ENCODE measurements at places on chromosomes 12 and 14.
A peak's percentile ranks its signal among the peaks of the same experiment; 100 is the strongest.

- DNase-seq: no peak
Observed at GRCh38 chr12:49821373-49822287, 6.6 kb downstream of the NCKAP5L start.

GRCh38 chr14:28931999-28932398 is 165.4 kb downstream of the FOXG1 start:
- no peak for DNase-seq

- DNase-seq: no peak
Observed at GRCh38 chr12:57604454-57604991, at the start of gene DTX3. TSS of gene DTX3 (plus strand) at chr12:57604824. CDS start at chr12:57606518, 1,694 bp downstream.

GRCh38 chr12:29754235-29755189 is 29.2 kb downstream of the TMTC1 start:
- DNase-seq: no peak

DNA sequence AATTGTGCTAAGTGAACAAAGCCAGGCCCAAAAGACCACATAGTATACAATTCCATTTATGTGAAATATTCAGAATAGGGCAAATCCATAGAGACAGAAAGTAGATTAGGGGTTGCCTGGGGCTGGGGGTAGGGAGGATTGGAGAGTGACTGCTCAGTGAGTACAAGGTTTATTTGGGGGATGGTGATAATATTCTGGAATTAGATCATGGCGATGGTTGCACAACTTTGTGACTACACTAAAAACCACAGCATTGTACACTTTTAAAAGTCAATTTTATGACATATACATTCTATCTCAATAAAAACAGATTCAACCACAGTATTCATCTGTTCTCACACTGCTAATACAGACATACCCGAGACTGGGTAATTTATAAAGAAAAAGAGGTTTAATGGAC is 68.7 kb upstream of the MAP1LC3B2 start:
- no peak for DNase-seq

DNA sequence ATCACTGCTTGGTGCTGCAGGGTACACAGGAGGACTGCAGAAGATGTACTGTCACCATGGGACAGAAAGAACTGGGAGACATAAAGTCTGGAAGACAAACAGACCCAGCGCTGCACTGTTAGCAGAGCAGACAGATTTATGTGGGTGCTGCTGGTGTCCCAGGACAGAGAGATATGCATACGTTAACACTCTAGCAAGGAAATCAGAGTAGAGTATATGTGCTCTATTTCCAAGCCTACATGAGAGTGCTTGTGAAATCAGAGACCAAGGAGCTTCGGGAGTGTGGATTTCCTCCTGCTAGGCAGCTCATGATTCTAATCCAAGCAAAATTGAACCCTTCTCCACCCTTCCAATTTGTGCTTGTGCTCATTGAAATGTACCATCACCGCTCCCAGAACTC is 416.5 kb downstream of the VRK1 start:
- DNase-seq: no peak

DNA sequence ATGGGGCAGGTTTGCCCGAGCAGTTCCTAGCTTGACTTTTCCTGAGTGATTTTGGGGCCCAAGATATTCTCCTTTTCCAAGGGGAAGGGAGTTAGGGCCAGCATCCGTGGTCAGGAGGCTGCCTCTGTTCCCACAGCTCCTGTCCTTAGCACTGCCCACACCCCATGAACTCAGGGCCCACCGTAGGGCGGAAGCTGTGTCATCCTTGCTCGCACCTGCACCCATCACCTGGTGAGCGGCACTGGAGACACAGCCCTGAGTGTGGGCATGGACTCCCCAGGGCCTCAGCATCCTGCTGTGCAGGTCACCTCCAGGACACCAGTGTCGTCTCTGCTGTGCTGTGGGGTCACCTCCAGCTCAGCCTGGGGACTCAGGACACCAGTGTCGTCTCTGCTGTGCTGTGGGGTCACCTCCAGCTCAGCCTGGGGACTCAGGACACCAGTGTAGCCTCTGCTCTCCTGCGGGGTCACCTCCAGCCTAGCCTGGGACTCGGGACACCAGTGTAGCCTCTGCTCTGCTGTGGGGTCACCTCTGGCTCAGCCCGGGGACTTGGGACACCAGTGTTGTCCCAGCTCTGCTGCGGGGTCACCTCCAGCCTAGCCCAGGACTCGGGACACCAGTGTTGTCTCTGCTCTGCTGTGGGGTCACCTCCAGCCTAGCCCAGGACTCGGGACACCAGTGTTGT is 322.9 kb downstream of the ADGRD1 start:
- no peak for DNase-seq

DNA sequence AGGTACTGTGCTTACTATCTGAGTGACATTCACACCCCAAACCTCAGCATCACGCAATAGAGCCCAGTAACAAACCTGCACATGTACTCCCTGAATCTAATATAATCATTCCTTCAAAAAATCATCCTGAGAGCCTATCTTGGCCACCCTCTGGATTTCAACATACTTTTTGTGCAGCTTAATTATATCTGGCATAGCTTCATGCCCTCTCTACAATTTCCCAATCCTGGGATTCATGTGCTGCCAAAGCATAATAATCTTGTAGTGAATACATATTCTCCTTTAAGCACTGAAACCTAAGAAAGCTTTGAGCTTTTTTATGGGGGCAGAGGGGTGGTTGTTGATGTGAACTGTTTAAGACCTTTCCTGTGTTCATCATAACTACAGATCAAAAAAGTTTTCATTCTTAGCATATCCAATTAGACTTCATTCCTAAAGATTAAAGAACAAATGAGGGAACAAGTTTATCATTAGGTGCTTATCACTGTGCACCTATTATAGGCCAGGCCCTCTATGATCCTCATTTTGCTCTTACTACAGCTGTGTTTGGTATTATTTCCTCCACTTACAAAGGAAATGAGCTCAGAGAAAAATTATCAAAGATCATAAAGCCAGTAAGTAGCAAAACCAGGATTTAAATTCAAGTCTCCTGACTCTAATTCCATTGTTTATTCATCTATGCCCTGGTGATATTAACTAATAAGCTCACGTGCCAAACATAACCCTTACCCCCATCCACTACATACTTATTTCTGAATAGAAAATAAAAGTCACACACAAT is 51.2 kb downstream of the SINHCAF start:
- DNase-seq: no peak

- no peak for DNase-seq
Observed at GRCh38 chr12:97716356-97716755, 253.8 kb downstream of the RMST start.

DNA sequence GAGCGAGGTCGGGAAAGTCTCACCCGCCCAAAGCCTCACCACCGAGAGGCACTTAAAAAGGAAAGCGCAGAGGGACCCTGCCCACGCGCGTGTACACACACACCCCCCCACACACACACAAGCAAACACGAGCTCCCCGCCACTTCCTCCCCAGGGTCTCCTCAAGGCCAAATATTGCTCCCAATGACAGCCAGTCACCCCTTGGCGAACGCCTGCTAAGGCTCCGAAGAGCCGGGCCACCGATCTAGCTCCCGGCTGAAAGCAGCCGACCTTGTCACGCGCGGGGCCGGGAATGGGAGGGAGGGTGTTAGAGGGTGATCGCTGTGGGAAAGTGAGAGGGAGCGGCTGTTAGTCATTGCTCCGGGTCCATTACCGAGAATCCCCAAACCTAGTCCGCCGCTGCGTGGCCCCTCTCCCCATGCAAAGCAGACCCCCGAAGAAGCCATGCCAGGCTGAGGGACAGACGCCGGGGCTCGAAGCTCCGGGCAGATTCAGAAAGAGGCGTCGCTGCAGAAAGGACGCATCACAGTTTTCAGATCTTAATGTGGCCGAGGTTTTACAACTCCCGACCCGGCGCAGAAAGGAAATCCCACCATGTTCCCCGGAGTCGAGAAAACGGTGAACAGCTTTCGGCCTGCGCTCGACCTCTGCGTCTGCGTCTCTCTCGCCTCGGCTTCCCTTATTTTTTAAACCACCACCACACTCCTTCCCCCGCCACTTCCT is 2.6 kb downstream of the BMP4 start:
- no peak for DNase-seq

DNA sequence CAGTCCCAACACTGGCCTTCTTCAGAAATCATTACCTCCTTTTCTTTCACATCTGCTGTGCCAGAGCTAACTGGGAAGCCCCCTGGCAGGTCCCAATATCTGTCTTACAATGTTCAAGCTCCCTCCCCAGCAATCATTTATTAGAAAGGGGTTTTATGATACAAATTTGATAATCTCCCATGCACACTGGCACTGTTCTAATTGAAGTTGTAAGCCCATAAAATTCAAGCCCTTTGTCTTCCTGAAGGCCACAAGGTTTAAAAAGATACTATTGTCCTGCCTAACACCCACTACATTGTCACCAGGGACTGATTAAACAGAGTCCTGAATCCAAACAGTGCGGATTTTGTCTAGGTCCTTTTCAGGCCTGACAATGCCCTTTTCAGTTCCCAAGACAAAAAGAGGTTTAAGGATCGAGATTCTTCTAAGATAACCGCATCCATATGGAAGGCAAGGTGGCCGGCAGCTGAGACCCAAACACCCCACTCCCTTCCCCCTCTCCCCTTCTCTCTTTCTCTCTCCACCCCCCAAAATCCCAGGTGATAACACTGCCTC is 3.3 kb downstream of the NKX2-8 start:
- no peak for DNase-seq

DNA sequence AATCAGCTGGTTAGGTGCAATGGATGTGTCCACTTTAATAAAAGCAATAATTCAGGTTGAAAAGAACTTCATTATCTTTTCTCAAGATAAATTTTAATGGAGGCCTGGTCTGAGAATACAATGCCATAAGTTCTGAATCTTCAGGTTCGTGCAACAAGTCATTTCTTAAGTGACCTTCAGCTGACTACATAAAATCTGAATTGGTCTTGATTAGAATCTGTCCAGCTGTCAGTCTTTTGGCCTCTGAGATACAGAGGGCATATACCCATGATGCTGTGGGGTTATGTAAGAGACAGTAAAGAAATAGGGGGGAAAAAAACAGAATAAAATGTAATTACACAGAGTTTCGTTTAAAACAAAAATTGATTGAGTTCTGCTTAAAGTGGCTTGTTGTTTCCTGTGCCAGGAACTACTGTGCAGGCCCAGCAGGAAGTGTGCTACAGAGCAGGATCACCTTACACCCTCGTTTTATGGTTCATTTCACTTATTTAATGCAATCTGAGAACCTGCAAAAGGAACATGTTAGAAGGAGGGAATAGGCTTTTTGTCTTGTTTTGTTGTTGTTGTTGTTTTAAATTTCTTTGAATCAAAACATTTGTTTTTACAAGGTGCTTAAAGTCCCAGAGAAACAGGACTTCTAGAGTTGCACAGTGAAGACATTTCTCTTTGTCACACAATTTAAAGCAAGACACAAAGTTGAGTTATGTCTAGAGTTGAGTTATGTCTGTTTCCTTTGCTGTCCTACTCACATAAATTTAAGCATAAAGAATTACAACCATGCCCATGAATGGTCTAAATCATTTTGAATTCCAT is 64.2 kb downstream of the LGR5 start:
- DNase-seq: no peak

DNA sequence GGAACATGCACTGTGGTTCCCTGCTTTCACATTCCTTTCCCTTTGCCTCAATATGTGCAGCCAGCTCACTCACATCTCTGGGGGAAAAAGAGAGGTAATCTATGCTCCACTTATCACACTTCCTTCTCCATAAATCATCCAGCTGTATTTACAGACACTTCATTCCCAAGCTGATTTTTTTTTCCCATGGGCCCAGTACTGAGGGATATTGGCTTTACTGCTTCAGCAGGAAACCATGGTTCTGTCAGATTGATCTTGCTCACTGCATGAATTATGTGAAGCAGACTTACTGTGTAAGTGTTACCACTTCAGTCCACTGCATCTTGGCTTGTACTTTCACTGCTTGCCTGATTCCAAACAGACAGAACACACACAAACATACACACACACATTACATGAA is 555.6 kb downstream of the CCER1 start:
- no peak for DNase-seq

DNA sequence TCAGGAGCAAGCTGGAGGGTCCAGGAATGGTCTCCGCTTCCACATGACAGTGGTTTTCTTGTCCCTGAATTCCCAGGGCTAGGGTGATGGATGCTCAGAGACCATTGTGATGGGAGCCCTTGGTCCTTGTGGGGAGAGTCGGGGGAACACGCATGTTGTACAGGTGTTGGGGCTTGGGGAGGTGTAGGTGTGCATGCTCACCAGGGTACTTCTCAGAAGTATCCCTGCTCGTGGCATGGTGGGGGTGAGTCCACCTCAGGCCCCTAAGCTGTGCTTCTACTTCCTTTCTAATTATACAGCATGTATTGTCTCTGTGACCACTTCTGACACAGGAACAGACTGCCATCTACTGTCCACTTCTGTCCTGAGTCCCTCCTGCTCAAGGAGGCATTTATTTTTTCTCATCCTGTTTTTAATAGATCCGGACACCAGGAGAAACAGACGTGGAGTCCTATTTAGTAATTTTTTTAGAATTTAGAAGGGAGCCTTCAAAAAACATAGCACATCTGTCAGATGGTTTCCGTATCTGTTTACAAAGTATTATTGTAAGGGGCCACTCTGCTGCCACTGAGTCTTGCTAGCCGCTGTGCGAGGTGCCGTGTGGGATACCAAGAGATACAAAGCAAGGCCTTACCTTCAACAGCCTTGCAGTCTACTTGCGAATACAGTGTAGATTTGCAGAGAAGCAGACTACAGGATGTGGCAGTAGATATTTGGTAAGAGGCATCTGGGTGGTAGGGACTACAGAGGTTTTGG is 10.5 kb downstream of the NTF3 start:
- no peak for DNase-seq

GRCh38 chr14:68865542-68865941 is 72.7 kb upstream of the ZFP36L1 start:
- DNase-seq: no peak

- DNase-seq: no peak
Observed at GRCh38 chr12:49188201-49188915, 522 bp downstream of the TUBA1A start.

GRCh38 chr14:103825101-103825500 is 22.3 kb downstream of the PPP1R13B start:
- DNase-seq: no peak

- DNase-seq: peak; percentile 18
Observed at GRCh38 chr12:109998904-109999648, at the start of gene ANKRD13A. TSS of gene ANKRD13A (plus strand) at chr12:109999430. CDS start at chr12:109999689, 259 bp downstream.

DNA sequence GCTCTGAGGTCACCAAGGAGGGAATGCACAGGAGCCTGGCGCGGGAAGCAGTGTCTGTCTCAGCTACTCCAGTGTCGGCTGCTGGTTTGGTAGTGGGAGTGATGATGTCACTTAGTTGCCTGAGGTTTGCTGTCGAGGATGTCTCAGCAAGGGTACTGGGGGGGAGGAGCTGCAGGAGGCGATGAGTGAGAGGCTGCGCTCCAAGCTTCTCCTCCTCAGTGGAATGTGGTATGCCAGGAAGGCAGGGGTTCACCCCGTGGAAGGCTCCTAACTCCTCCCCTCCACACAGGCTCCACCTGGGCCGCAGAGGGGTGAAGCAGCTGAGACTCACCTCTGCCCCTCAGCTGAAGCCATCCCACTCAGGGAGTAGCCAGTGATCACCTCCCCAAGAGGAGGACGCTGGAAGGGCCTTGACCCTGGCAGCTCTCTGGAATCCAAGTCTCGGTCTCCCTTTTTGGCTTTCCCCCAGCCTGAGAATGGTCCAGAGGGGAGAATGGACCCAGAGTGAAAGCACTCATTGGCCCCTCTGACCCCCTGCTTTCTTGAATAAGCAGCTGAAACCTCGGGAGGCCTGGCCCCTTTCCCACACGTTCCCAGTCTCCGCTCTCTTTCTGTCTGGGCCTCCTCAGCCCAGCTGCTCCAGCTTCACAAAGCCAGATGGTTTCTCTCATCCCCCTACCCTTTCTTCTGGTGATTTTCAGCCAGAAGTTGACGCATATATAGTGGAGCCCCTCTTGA is 178.9 kb upstream of the FKBP4 start:
- DNase-seq: no peak

Measured in NCI-H1436 treated with DMSO at 0.1 percent for 48 hours (cell line).